ENCODE measurements at places on chromosomes 7 and 10. TPM values are rescaled to one million over a fixed set of nuclear protein-coding genes. Genes with fewer than 3 reads are reported as not detected.

PRSS1 gene
- total RNA-seq, result not detected

DNA sequence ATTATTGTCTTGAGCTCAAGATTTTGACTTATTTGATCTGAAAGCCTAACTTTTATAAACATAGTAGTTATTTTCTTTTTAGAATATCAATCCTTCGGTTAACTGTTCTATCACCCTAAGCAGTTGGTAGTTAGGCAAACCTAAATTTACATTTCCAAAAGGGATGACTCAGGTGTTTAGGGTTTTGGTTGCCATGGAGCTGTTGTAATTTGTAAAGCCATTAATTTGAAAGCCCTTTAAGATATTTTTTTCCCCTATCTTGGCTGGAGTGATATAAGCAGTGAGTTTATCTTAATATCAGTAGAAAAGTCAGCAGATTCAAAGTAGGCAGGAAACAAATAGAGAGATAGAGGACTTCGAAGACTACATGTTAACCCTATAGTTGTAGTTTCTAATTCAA is 1472.6 kb upstream of the CELF2 start:
- DNase-seq, result no peak
- no peak overlapping the region for H3K27ac ChIP-seq
- no peaks in the 10 kb centered on the region for H3K4me1 ChIP-seq
- H3K4me3 ChIP-seq, result no peak overlapping the region
- H3K36me3 ChIP-seq, result no peaks in the 10 kb centered on the region

DNA sequence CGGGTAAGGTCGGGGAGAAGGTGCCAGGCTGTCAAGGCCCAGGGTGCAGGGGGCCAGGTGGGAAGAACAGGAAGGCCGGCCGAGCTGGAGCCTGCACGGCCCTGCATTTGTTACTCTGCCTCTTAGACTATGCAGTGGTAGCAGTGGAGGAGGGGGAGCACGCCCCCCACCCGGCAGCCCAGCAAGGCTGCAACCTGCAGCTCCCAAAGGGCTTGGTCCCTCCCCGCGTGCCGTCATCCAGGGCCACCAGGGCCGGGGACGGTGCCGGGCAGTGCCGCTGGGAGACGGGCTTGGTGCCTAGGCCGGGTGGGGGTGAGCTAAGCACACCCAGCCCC is 7.0 kb upstream of the GPER1 start:
- H3K27ac ChIP-seq, result no peak overlapping the region
- H3K4me3 ChIP-seq, result no peak overlapping the region
- DNase-seq, result no peak
- no peaks in the 10 kb centered on the region for H3K27me3 ChIP-seq

ABCB1 gene
- 2.0 TPM for total RNA-seq

DNA sequence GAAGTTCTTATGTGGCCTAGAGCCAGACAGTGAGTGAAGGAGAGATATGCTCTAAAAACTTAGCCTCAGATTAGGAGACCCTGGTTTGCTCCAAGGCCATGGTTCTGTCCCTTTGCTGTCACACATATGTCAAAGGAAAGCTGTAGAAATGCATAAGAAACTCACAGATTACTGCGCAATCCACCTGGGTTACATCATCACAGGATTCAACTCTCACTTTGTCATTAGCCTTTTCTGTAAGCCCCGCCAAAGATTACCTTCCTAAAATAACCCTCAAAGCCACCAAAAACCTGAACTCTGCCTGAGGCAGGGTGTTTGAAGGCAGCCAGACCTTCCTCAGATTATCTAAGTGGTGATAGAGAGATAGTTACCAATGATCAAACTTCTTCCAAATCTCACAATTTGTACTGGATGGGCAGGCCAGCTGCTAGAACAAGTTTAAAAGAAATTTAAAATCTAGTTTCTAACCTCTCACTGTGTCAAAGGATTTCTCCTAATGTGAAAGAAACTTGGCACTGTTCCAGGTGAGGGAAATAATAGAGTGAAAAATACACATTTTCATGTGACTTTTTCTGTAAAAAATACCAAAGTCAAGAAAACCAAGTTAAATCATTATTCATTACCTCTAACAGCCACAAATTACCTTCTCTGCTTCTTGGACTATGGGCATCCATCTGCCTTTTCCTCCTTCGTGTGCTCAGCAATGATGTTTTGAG is 567.2 kb downstream of the SUGCT start:
- no peak for DNase-seq
- no peak overlapping the region for H3K27ac ChIP-seq
- H3K4me1 ChIP-seq, result no peaks in the 10 kb centered on the region
- H3K4me3 ChIP-seq, result no peak overlapping the region
- H3K27me3 ChIP-seq, result no peaks in the 10 kb centered on the region

GALNT17 gene
- 2.0 TPM for total RNA-seq

PLXNA4 gene
- total RNA-seq, result 5.4 TPM

DNA sequence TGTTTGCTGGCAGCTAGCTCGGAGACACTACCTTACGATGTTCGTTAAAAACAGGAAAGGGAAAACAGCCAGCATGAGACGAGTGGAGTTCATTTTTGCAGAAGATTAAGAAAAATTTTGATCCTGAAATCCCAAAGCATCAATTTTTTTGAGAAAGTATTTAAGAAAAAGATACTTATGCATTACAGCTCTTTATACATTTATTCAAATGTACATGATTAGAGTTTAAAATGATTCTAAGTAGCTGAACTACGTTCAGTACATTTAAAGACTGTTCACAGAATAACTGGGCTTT is 34.7 kb downstream of the CNPY1 start:
- no peak overlapping the region for H3K4me3 ChIP-seq
- H3K27me3 ChIP-seq, result peaks cover 100% of the 10 kb centered on the region
- H3K27ac ChIP-seq, result no peak overlapping the region
- H3K4me1 ChIP-seq, result peaks cover 10% of the 10 kb centered on the region
- no peaks in the 10 kb centered on the region for H3K36me3 ChIP-seq
- no peak for DNase-seq

NT5C2 gene
- total RNA-seq, result 32.5 TPM

GRCh38 chr10:79182781-79183467 is 114.2 kb downstream of the ZMIZ1 start:
- H3K27me3 ChIP-seq, result no peaks in the 10 kb centered on the region
- no peak overlapping the region for H3K4me3 ChIP-seq
- no peak for DNase-seq

GRCh38 chr10:102322914-102323313 is 72.6 kb upstream of the NFKB2 start:
- H3K27ac ChIP-seq, result no peak overlapping the region
- H3K4me3 ChIP-seq, result no peak overlapping the region

GRCh38 chr10:2761311-2761710 is 306.0 kb upstream of the PFKP start:
- H3K4me1 ChIP-seq, result no peaks in the 10 kb centered on the region
- H3K27me3 ChIP-seq, result no peaks in the 10 kb centered on the region
- no peak for DNase-seq
- no peak overlapping the region for H3K27ac ChIP-seq
- no peaks in the 10 kb centered on the region for H3K36me3 ChIP-seq
- H3K4me3 ChIP-seq, result no peak overlapping the region

ADAM8 gene
- 3.7 TPM for total RNA-seq

- DNase-seq, result no peak
- H3K4me3 ChIP-seq, result no peak overlapping the region
- H3K27me3 ChIP-seq, result no peaks in the 10 kb centered on the region
- no peak overlapping the region for H3K27ac ChIP-seq
- H3K4me1 ChIP-seq, result no peaks in the 10 kb centered on the region
- no peaks in the 10 kb centered on the region for H3K36me3 ChIP-seq
Measured at GRCh38 chr7:45456747-45457524, 117.2 kb upstream of the ADCY1 start.

DNAJC9 gene
- total RNA-seq, result 21.4 TPM

- H3K27me3 ChIP-seq, result no peaks in the 10 kb centered on the region
- H3K27ac ChIP-seq, result no peak overlapping the region
- no peak for DNase-seq
- H3K36me3 ChIP-seq, result no peaks in the 10 kb centered on the region
Measured at GRCh38 chr7:122913608-122914007, 27.3 kb upstream of the CADPS2 start.

TWIST1 gene
- 4.0 TPM for total RNA-seq

C7orf57 gene
- total RNA-seq, result not detected

DNA sequence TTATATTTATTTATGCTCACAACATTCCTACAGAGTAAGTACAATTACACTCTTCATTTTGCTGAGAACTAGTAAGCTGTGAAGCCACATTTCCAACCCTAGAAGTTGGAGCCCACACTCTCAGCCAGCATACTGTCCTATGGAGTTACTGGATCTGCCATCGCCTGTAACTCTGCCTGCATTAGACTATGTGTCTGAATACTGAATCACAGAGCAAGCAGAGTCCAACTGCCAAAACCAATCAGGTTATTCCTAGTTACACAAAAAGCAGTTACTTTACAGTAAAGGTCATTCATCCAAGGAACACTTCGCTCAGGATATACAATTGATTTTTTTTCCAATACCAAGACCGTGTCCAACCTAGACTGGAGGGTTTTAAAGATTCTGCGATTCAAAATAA is 21.5 kb downstream of the CTAGE6 start:
- no peaks in the 10 kb centered on the region for H3K27me3 ChIP-seq
- H3K27ac ChIP-seq, result no peak overlapping the region
- no peaks in the 10 kb centered on the region for H3K4me1 ChIP-seq
- H3K36me3 ChIP-seq, result no peaks in the 10 kb centered on the region

LIMK1 gene
- 12.8 TPM for total RNA-seq

- H3K36me3 ChIP-seq, result no peaks in the 10 kb centered on the region
- DNase-seq, result no peak
- H3K4me3 ChIP-seq, result no peak overlapping the region
Measured at GRCh38 chr7:95915731-95916130, 143.4 kb downstream of the DYNC1I1 start.

DNA sequence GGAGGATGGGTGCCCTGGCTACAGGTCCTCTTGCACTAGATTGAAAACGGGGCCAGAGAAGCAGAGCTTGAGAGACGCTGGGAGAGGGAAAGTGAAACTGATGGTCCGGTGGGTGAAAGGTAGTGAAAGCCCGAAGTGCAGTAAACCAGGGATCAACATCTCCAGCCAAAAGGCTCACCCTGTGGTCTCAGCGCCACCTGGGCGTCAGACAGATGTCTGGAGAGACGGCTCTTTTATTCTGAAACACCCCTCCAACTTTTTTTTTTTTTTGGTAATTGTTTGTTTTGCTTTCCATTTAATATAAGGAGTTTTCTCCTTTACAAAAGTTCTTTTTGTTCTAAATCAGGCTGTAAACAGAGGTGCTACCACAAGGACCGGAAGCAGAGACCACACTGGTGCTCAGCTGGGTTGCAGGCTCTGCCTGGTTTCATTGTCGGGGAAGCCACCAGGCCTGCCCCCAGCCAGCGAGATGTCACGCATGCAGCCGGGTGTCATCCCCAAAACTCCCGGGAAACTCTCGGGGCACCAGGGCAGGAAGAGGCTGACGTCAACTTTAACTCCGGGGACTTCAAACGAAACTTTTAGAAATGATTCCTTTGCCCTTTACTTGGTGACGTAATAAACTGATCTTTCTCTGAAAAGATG is 11.2 kb downstream of the IL2RA start:
- no peaks in the 10 kb centered on the region for H3K36me3 ChIP-seq
- H3K27ac ChIP-seq, result peak overlapping the region; percentile 36
- H3K4me3 ChIP-seq, result peak overlapping the region; percentile 39
- H3K27me3 ChIP-seq, result no peaks in the 10 kb centered on the region

SPDYE9 gene
- not detected for total RNA-seq

- DNase-seq, result no peak
- no peaks in the 10 kb centered on the region for H3K27me3 ChIP-seq
- H3K36me3 ChIP-seq, result no peaks in the 10 kb centered on the region
- H3K4me1 ChIP-seq, result peaks cover 30% of the 10 kb centered on the region
- H3K27ac ChIP-seq, result peak overlapping the region; percentile 58
- no peak overlapping the region for H3K4me3 ChIP-seq
Measured at GRCh38 chr10:27620430-27621397, 116.6 kb downstream of the RAB18 start.

SLC26A5 gene
- total RNA-seq, result 0.42 TPM

DNA sequence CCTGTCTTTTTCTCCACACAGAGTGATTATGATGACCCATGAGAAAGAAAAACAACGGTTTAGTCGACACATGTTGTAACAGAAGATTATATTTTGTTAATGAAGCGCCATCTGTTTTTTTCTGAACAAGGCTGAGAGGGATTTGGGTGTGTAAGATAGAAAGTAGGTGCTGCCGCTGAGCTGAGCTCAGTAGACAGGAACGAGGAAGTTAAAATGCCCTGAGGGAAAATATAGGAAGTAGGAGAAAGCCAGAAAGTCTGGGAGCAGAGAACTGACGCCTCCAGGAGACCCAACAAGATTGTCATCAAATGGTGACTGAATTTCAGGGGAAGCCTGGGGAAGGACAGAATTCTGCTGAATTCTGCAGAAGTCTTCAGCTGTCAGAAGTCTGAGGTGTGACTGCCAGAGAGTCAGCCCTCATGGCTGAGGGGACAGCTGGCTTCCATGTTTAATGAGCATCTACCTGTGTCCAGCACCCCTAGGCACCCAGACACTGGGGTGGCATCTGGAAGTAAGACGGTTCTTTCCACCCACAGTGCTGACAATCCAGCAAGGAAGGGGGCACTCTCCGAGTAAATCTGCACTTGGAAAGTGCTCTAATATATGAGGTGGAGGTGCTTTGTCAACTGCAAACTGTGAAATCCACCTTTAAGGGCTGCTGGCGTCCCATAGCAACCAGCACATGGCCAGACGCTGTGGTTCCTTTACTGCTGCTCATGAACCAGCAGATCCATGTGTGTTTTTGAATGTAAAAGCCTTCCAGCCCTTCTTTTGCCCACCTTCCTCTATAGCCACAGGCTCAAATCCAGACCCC is 12.5 kb upstream of the TSPAN15 start:
- no peak overlapping the region for H3K4me3 ChIP-seq
- no peaks in the 10 kb centered on the region for H3K36me3 ChIP-seq
- DNase-seq, result peak; percentile 29
- no peaks in the 10 kb centered on the region for H3K27me3 ChIP-seq
- H3K27ac ChIP-seq, result peak overlapping the region; percentile 30

SPDYE5 gene
- total RNA-seq, result not detected
